ENCODE measurements at places on chromosomes 7 and 10.

- no peak for DNase-seq
- no peaks in the 10 kb centered on the region for H3K4me1 ChIP-seq
- no peak overlapping the region for H3K4me3 ChIP-seq
- H3K27ac ChIP-seq: no peak overlapping the region
- no peaks in the 10 kb centered on the region for H3K36me3 ChIP-seq
- no peaks in the 10 kb centered on the region for H3K27me3 ChIP-seq
Measured at GRCh38 chr10:75950997-75951589, 519.7 kb downstream of the LRMDA start.

- no peak overlapping the region for H3K27ac ChIP-seq
- no peaks in the 10 kb centered on the region for H3K4me1 ChIP-seq
- no peak overlapping the region for H3K4me3 ChIP-seq
- H3K27me3 ChIP-seq: no peaks in the 10 kb centered on the region
Measured at GRCh38 chr10:109992485-109992884, 15.3 kb upstream of the ADD3 start.

DNA sequence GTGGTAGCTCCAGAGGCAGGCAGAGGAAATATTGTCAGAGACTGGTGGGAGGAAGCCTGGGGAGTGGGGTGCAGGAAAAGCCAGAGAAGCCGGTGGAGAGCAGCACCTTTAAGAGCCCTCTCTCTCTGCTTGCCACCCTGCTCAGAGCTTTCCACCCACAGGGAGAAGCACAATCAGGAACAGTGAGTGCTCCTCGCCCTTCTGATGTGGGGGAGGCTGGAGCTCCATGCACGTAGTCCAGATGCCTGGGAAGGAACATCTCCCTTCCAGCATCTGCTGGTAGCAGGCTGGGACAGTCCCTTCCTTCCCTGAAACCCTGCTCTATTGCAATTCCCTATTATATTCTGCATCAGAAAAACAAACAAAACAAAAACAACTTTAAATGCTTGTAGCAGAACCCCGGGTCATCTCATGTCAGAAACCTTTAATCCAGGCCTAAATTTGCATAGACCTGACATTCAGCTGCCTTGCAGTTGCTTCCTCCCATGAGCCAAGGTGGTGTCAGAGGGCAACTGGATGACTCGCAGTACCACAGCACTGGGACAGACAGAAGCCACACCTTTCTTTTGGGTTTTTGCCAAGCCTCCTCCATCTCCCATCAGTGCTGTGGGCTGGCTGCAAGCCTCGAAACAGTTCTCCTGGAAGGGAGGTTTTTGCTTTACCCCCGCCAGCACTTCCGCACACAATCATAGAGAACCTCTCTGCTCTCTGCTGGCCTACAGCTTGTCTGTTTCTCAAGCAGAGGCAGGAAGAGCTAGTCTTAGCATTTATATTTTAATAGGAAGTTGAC is 13.1 kb downstream of the AVPI1 start:
- DNase-seq: no peak
- H3K4me1 ChIP-seq: no peaks in the 10 kb centered on the region
- H3K36me3 ChIP-seq: peaks cover 48% of the 10 kb centered on the region
- no peaks in the 10 kb centered on the region for H3K27me3 ChIP-seq
- no peak overlapping the region for H3K27ac ChIP-seq
- no peak overlapping the region for H3K4me3 ChIP-seq

- H3K36me3 ChIP-seq: no peaks in the 10 kb centered on the region
- no peak for DNase-seq
- no peak overlapping the region for H3K4me3 ChIP-seq
- no peak overlapping the region for H3K27ac ChIP-seq
Measured at GRCh38 chr10:123241391-123242141, 87.4 kb downstream of the BUB3 start.

- no peak overlapping the region for H3K27ac ChIP-seq
- H3K27me3 ChIP-seq: peaks cover 5% of the 10 kb centered on the region
- no peak overlapping the region for H3K4me3 ChIP-seq
- H3K4me1 ChIP-seq: no peaks in the 10 kb centered on the region
Measured at GRCh38 chr10:18455086-18455884, 196.1 kb downstream of the NSUN6 start.

DNA sequence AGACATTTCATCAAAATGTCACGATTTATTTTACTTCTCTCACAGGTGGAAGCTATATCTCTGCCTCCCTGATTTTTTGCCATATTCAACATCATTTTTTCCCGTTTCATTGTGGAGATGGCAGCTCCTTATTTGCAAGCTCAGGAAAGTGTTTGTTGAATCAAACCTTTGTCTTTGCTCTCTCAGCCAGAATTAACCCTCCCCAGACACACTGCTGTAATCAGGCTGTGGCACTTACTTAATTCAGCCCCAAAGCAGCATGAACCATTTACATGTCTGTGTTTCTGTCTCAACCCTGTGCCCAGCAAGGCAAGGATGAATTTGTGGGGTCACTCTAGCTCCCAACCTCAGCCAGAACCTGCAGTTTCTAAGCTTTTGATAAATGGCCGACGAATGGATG is 397.2 kb downstream of the TCERG1L start:
- no peaks in the 10 kb centered on the region for H3K36me3 ChIP-seq
- DNase-seq: no peak
- H3K27ac ChIP-seq: no peak overlapping the region
- H3K27me3 ChIP-seq: no peaks in the 10 kb centered on the region
- H3K4me1 ChIP-seq: no peaks in the 10 kb centered on the region

GRCh38 chr7:48074204-48074654 is 14.8 kb upstream of the UPP1 start:
- no peak overlapping the region for H3K4me3 ChIP-seq
- DNase-seq: no peak
- no peak overlapping the region for H3K27ac ChIP-seq
- H3K36me3 ChIP-seq: no peaks in the 10 kb centered on the region
- H3K4me1 ChIP-seq: no peaks in the 10 kb centered on the region
- H3K27me3 ChIP-seq: no peaks in the 10 kb centered on the region

DNA sequence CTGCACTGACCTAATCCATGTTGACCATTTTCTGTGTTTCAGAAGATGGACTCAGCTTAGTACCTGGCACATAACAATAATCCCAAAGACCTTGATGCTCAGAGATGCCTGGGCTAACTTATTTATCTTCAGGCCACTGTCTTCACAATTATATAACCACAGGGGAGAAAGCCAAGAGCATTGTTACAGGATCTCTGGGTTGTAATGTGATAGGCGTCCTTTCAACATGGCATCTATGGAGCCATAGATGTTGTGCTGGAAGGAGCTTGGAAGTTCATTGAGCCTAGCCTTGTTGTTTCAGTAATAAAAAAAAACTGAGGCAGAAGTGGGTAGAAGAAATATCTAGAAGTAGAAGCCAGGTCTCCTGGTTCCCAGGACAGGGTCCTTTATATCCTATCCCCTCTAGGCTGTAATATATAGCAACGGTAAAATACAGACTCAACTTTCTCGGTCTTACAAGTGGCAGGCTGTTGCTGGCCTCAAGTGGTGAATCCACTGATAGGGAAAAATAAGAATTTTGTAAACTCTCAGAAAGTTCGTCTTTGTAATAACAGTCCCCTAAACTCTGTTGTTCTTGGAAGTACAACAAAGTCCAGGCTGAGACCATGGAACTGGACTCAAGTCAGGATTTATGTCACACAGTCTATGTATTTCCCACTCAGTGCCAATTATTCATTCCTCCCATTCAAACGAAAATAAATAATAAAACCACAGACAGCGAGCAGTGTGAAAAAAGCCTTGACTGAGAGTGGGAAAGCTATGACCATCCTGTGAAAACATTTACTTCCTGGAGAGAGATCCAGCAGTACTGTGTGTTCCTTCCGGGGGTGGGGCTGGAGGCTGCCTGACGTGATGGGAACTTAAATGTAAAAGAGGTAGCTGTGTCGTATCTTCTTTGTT is 277.6 kb downstream of the REEP3 start:
- H3K4me3 ChIP-seq: no peak overlapping the region
- no peak overlapping the region for H3K27ac ChIP-seq

DNA sequence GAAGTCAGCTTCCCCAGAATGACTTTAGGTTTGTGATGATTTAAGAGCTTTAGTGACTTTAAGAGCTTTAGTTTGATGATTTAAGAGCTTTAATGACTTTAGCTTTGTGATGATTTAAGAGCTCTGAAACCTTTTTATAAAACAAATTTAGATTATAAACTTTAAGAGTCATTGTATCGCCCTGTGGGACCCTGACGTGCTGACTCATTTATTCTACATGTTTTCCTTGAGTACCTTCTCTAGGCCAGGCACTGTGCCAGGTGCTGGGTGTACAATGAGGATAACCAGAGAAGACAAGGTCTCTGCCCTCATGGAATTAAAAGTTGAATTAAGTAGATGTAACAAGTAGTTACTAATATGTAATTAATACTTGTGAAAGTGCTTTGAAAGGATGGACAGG is 45.4 kb downstream of the CNNM1 start:
- H3K36me3 ChIP-seq: no peaks in the 10 kb centered on the region
- H3K27ac ChIP-seq: no peak overlapping the region
- DNase-seq: no peak
- H3K4me1 ChIP-seq: no peaks in the 10 kb centered on the region
- no peak overlapping the region for H3K4me3 ChIP-seq

DNA sequence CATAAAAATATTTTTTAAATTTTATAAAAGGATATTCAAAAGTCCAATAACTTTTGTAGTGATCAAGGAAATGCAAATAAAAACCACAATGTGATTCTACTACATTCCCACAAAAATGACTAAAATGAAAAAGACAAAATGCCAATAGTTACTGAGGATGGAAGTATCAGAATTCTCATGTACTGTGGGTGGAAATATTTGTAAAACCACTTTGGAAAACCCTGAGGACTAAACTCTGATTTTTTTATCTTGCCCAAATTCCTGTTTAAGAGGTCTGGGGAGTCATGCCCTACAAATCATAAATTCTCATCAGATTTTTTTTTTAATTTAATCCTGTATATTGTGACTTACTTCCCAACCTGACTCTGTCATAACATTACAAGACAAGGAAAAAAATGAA is 9.8 kb upstream of the SEMA3D start:
- H3K4me3 ChIP-seq: no peak overlapping the region
- H3K27me3 ChIP-seq: no peaks in the 10 kb centered on the region
- no peaks in the 10 kb centered on the region for H3K36me3 ChIP-seq

DNA sequence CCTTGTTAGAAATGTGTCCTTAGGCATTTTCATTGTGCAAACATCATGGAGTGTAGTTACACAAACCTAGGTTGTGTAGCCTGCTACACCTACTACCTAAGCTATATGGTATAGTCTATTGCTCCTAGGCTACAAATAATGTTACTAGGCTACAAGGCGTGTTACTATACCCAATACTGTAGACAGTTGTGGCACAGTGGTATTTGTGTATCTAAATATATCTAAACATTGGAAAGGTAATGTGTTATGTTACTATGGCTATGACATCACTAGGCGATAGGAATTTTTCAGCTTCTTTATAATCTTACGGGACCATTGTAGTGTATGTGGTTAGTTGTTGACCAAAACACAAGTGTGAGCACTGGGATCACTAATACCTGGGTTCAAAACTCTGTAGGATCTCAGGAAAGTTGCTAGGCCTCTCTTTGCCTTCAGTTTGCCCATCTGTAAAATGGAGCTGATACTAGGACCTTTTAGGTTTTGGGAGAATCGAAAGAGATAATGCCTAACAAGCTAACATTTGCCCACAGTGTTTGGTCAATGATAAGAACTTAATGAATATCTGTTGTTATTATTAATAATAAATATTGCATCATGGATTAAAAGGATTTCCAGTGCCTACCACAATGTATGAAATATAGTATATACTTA is 2.7 kb downstream of the BICC1 start:
- no peaks in the 10 kb centered on the region for H3K4me1 ChIP-seq
- no peak overlapping the region for H3K27ac ChIP-seq
- H3K4me3 ChIP-seq: no peak overlapping the region
- H3K36me3 ChIP-seq: no peaks in the 10 kb centered on the region
- DNase-seq: no peak

GRCh38 chr10:119136084-119136483 is 29.4 kb downstream of the SFXN4 start:
- H3K27ac ChIP-seq: no peak overlapping the region
- no peak for DNase-seq
- H3K36me3 ChIP-seq: peaks cover 9% of the 10 kb centered on the region
- H3K4me1 ChIP-seq: peaks cover 6% of the 10 kb centered on the region

DNA sequence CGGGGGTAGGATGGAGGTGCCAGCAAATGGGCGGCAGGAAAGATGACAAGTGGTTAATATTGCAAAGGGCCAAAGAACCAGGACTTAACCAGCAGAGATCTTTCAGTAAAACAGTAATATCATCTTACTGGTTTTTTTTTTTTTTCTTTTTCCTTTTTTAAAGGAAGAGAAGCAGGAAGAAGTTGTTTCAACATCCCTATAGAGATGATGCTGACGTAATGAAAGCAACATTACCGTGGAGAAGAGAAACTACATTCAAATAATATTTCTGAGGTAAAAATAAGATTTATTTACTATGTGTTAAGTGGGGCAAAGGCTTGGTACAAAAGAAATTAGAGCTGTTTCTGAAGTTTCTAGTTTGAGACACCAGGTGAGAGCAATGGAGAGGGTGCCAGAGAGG is 11.0 kb downstream of the MINDY3 start:
- H3K4me1 ChIP-seq: no peaks in the 10 kb centered on the region
- H3K4me3 ChIP-seq: no peak overlapping the region
- no peak overlapping the region for H3K27ac ChIP-seq
- DNase-seq: no peak
- no peaks in the 10 kb centered on the region for H3K27me3 ChIP-seq

- no peak overlapping the region for H3K4me3 ChIP-seq
- no peaks in the 10 kb centered on the region for H3K27me3 ChIP-seq
Measured at GRCh38 chr10:111677759-111678158, 505.8 kb downstream of the GPAM start.

GRCh38 chr7:33428415-33428814 is 299.1 kb downstream of the BBS9 start:
- no peak overlapping the region for H3K27ac ChIP-seq
- H3K36me3 ChIP-seq: no peaks in the 10 kb centered on the region
- DNase-seq: no peak
- no peaks in the 10 kb centered on the region for H3K27me3 ChIP-seq

- H3K27me3 ChIP-seq: no peaks in the 10 kb centered on the region
- DNase-seq: no peak
- H3K27ac ChIP-seq: peak overlapping the region; percentile 39
- H3K4me1 ChIP-seq: peaks cover 28% of the 10 kb centered on the region
- H3K36me3 ChIP-seq: no peaks in the 10 kb centered on the region
Measured at GRCh38 chr10:48305905-48306264, 592 bp upstream of the MAPK8 start.

Measured in HCT116 (cell line).